Activated CD4-positive, alpha-beta T cell treated with anti-CD3 and anti-CD28 coated beads, Interleukin-10, Interleukin-2, amounts not matched to agents 100 ng/mL and 50 ng/mL, durations not matched to agents 16 hours and 8 hours (primary cell): ENCODE measurements at places on chromosomes 12 and 14.
A peak's percentile ranks its signal among the peaks of the same experiment; 100 is the strongest.

- peak; percentile 81 for DNase-seq
Measured at GRCh38 chr14:20624495-20625070, 16.9 kb downstream of the OR6S1 start.

- no peak for DNase-seq
Measured at GRCh38 chr12:42590330-42590934, 886 bp upstream of the PRICKLE1 start.

GRCh38 chr12:24719293-24719721, 229.6 kb downstream of the BCAT1 start:
- peak; percentile 91 for DNase-seq

GRCh38 chr12:6891646-6892001, 13.0 kb upstream of the LRRC23 start:
- DNase-seq, result peak; percentile 33

DNA sequence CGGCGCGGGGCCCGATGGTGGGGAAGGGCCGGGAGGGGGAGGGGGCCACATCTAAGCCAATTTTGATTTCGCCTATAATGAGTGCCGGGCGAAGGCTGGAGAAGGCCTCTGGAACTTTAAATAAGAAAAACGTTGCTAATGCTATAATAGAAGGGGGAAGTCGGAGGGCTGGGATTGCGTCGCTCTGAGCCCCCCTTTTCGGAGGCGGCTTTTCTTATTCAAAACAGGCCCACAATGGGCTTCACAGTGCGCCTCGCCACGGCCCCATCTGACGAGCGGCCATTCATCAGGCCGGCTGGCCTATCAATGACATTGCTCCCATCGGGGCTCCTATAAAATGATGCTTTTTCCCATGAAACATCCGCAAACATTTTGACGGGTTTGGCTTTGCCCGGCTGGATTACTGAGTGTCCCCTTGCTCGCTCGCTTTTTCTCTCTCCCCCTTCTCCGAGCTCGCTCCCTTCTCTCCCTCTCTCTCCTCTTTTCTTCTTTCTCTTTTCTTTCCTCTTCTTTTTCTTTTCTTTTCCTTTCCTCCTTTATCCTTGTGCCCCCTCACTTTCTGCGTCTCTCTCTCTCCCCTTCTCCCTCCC, at the start of gene RFX4:
TSS of gene RFX4 (plus strand) at position 364 of the 590 bp plus-strand sequence. CDS start 317 bp downstream, outside the sequence.
- DNase-seq, result no peak

DNA sequence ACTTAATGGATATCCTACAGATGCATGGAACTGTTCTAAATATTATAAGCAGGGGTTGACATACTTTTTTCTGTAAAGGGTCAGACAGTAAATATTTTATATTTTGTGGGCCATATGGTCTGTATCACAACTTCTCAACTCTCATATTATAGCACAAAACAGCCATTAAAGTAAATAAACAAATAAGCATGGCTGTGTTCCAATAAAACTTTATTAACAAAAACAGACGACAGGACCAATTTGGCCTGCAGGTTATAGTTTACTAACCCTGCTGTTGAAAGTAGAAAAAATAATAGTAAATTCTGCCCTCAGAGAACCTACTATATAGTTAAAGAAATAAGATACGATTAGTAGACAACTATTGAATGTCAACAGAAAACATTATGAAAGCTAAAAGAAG, 17.5 kb downstream of the ATG2B start:
- DNase-seq, result no peak

- DNase-seq, result no peak
Measured at GRCh38 chr12:12979126-12979525, 20.9 kb downstream of the HEBP1 start.

- DNase-seq, result peak; percentile 37
Measured at GRCh38 chr14:22007363-22007762, 333.7 kb upstream of the OR4E1 start.

DNA sequence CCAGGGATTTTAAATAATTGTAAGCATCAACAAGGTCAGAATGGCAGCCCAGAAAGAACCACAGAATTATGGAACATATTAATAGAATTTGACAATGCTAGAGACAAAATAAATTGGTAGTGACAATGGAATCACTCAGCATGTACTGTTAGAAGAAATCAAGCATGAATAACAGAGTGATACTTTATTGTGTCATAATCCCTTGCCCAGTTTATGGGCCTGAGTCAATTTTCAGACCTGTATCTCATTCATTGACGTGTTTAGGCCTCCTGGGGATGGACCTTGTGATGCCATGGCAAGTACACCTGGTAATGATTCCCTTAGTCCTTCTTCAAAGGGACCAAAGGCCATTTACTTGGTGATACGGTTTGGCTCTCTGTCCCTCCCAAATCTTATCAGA, 12.8 kb upstream of the CCDC91 start:
- no peak for DNase-seq

GRCh38 chr12:65647074-65647473, 177.2 kb upstream of the HMGA2 start:
- DNase-seq, result no peak

DNA sequence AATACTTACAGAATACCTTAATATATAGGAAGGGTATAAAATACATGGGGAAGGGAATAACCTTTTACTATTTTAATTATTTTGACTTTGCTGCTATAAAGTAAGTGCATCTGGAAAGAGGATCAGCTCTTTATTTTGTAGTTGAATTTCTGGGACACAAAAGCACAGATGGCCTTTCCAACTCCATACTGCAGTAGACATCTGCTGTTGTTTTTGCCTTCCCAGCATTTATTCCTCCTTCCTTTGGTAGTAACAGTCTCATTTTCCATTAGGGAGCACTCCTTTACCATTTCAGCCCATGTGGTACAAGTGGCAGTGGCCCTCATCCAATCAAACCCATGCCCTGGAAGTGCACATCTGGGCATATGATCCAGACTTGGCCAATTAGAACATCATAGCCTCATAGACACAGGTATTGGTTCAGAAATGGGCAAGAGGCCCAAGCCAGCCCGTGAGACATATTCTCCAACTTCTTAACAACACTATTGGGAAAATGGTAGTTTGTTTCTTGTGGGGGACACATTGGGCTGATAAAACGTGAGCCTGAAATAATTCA, 64.8 kb upstream of the YARS2 start:
- DNase-seq, result no peak

DNA sequence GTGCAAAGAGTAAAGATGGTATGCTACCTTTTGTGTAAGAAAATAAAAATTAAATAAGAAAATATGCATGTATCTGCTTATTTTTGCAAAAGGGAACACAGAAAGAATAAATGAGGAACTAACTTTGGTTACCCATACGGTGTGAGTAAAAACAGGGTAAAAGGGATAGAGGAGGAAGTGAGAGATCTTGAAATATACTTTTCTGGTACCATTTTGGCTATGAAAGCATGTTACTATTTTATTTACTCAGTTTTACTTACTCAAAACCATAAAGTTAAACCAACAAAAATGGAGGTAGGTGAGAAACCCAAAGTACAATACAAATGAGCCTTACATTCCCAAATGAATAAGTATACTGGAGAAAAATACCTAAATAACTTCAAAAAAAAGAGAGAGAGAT, 122.0 kb upstream of the EGLN3 start:
- no peak for DNase-seq

DNA sequence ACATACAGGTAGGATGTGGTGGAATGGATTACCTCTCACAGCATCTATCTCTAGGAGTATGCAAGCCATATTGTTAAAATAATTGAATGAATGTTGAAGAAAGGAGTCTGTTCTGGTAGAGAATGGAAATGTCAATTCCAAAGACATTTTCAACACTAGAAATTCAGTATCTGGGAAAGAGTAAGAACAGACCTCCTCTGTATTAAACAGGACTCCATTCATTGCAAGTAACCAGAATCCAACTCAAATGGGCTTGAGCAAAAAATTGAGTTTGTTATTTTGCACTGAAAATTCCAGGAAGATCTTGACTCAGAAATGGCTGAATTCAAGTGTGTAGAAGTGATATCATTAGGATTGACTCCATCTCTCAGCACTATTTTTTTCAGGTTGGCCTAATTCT, 168.1 kb downstream of the C12orf42 start:
- no peak for DNase-seq

DNA sequence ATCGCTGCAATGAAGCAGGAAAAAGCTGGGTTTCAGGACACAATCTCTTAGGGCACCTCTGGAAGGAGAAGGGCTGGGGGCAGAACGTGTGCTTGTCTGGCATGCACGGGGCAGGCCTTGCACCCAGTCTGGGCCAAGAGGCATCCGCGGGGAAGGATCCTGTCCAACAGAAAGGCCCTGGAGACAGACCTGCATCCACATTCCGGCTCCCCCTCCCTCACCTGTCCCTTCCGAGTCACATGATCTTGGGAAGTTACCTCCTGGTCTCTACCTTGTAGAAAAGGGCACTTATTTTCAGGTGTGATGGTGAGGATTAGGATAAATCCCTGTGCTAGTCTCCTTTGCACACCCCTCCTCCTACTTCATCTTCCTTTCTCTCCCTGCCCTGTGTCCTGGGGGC, 25.4 kb downstream of the CLMN start:
- DNase-seq, result no peak

GRCh38 chr12:15458008-15458407, 135.7 kb downstream of the PTPRO start:
- DNase-seq, result no peak

DNA sequence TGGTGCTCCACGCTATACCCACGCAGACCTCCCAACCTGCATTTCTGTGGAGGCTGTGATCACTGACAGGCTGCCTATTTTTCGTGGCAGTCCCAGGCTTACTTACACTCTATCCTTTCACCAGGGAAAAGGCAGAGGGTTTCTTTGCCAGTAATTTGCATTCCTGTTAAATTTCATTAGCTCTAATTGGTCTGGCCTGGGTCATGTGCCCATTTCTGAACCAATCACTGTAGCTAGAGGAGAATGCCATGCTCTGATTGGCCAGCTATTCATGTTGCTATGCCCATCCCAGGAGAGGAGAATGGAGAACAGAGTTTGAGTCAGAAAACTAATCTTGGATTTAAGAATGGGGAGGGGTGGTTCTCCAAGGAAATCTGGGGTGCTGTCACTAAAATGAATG, 43.2 kb upstream of the TUNAR start:
- no peak for DNase-seq

GRCh38 chr12:113173081-113173698, 12.1 kb downstream of the DDX54 start:
- DNase-seq, result no peak

- no peak for DNase-seq
Measured at GRCh38 chr14:64714432-64715025, 10.3 kb downstream of the PLEKHG3 start.

- no peak for DNase-seq
Measured at GRCh38 chr12:39966256-39966655, 139.6 kb downstream of the SLC2A13 start.

- DNase-seq, result no peak
Measured at GRCh38 chr12:6114476-6114870, 10.0 kb downstream of the VWF start.

DNA sequence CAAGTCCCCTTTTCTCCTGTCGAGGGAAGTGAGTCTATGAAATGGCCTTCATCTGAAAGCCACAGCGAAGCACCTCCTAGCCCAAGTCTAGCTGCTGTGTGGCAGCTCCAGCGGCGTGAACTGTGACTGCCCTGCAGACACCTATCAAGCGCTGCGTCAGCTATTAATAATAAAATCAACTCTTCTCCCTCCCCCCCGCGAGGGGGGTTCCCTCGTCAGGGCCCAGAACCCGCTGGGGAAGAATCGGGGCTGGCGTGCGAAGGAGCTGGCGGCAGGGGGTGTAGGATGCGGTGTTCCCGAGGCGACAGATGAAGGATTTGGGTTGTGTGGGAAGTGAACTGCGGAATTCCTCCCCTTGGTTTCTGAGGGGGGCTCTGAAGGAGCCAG, 662 bp upstream of the ATP2A2 start:
- peak; percentile 44 for DNase-seq

DNA sequence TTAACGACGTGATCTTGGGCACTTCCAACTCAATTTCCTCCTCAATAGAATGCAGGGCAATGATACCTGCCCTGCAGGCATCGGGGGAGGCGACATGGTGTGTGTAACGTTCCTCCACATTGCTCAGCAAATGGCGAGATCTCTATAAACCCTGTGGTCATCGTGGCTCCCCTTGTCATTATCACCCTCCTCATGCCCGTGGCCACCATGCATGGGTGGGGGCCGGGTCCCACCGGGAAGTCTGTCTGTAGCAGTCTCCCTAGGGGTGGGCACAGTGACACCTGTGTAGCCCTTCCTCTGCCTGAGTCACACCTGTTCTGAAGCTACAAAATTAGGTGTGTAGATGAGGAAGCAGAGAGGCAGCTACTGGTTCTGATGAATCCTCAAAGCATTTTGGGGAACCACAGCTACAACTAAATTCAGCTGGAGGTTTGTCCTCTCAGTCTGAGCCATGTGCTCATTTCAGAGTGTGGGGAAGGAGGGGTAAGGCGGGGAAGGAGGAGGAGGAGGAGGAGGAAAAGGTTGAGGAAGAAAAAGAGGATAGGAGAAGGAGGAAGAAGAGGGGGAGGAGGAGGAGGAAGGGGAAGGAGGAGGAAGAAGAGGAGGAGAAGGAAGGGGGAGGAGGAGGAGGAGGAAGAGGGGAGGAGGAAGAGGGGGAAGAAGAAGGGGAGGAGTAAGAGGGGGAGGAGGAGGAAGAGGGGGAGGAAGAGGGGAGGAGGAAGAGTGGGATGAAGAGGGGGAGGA, 11.0 kb upstream of the CACNA2D4 start:
- no peak for DNase-seq

- DNase-seq, result no peak
Measured at GRCh38 chr12:123041042-123041531, 60.6 kb downstream of the ARL6IP4 start.

- no peak for DNase-seq
Measured at GRCh38 chr14:86193756-86194155, 663.8 kb downstream of the FLRT2 start.

GRCh38 chr12:53295891-53296219, 513 bp downstream of the PFDN5 start:
- no peak for DNase-seq

DNA sequence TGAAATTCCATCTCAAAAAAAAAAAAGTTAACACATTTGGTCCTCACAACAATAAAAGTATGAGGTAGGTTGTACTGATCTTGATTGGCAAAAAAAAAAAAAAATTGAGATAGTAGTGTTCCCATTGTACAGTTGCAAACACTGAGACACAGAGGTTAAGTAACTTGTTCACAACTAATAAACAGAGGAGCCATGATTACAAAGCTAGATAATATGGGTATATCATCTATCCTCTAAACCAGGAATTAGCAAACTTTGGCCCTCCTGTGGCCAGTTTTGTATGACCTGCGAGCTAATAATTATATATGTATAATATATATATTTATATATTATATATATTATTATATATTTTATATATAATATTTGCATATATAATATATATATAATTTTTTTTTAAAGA, 2.3 kb upstream of the PSME1 start:
- DNase-seq, result no peak

GRCh38 chr14:30882431-30882830, 8.1 kb downstream of the COCH start:
- no peak for DNase-seq

DNA sequence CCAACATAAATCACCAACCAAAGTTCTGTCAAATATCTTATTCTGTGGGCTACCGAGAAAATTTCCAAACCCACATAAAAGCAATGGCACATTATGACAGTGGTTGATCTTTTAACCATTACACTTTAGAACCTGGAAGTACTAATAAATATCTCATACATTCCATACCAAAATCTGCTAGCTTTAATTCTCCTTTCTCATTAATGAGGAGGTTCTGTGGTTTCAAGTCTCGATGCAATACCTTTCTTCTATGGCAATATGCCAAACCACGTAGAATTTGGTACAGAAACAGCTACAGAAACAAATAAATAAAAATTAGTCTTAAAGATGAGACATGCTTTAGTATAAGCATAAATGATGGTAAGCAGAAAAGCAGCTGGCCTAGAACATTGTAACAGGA, 100.7 kb downstream of the ELK3 start:
- DNase-seq, result no peak
